Hematopoietic multipotent progenitor cell treated with erythropoietin and hydrocortisone succinate and interleukin-3 and kit ligand, for 15 days (in vitro differentiated cells): ENCODE measurements at places on chromosomes 4 and X.

GRCh38 chr4:140367738-140368137 is 5.7 kb upstream of the SCOC start:
- no peak for DNase-seq

GRCh38 chr4:33061727-33062126 is 2341.6 kb downstream of the PCDH7 start:
- DNase-seq = no peak

DNA sequence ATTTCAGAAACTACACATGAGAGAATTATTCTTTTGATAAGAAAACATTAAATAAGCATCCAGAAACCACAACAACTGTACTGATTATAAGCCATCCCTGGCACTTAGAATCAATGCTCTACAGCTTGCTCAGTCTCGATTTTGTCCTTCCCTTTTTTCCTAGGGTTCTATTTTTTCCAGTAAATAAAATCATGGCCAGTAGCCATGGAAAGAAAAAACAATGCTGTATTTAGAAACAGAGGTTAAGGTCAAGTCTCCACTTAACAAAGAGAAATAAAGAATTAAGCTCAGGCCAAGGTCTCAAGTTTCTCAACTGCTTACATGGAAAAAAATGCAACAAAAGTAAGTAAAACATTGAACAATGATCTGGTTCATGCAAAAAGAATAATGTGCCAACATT is 38.7 kb upstream of the GRID2 start:
- DNase-seq = no peak

GRCh38 chrX:150540965-150541364 is 27.5 kb upstream of the MTM1 start:
- DNase-seq = no peak

DNA sequence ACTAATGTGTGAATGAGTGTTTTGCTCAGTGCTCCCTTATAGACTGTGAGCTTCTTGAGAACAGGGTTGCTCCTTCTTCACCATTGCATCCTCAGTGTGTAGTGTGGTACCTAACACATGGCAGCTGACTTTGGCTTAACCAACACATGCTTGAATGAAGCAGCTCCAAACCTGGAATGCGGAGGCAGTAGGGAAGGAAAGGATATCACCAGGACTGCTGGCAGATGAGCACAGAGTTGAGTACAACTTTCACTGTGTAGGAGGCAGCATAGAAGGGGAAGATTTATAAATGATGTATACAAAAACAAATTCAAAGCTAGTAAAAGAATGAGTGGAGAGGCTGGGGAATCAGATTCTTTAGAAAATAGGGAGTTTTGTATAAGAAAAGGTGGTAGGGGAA is 174.3 kb downstream of the SLIT2 start:
- DNase-seq = no peak

- DNase-seq = no peak
Measured at GRCh38 chr4:144820728-144821085, 174.8 kb downstream of the HHIP start.

- DNase-seq = no peak
Measured at GRCh38 chrX:136130931-136131833, 16.2 kb upstream of the FHL1 start.

GRCh38 chrX:134396174-134396573 is 63.8 kb upstream of the HPRT1 start:
- DNase-seq = peak; percentile 42

DNA sequence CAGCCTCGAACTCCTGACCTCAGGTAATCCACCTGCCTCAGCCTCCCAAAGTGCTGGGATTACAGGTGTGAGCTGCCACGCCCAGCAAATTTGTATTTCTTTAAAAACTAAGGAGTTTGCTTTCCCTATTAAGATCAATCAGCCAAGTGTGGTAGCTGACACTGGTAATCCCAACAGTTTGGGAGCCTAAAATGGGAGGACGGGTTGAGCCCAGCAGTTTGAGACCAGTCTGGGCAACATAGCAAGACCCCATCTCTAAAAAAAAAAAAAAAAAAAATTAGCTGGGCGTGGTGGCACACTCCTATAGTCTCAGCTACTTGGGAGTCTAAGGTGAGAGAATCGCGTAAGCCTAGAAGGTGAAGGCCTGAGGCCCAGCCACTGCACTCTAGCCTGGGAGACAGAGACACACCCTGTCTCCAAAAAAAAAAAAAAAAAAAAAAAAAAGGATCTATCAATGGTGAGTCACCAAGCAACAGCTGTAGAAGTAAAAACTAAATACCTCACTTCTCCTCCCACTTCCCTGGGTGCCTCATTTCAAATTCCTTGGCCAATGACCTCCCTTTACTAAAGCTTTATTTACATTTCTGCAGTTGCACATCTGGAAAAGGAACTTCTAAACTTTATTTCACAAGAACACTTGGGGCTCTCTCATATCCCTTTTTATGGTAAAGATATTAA is 54.5 kb downstream of the LDB2 start:
- no peak for DNase-seq

- no peak for DNase-seq
Measured at GRCh38 chr4:128832243-128832625, 22.7 kb downstream of the JADE1 start.

DNA sequence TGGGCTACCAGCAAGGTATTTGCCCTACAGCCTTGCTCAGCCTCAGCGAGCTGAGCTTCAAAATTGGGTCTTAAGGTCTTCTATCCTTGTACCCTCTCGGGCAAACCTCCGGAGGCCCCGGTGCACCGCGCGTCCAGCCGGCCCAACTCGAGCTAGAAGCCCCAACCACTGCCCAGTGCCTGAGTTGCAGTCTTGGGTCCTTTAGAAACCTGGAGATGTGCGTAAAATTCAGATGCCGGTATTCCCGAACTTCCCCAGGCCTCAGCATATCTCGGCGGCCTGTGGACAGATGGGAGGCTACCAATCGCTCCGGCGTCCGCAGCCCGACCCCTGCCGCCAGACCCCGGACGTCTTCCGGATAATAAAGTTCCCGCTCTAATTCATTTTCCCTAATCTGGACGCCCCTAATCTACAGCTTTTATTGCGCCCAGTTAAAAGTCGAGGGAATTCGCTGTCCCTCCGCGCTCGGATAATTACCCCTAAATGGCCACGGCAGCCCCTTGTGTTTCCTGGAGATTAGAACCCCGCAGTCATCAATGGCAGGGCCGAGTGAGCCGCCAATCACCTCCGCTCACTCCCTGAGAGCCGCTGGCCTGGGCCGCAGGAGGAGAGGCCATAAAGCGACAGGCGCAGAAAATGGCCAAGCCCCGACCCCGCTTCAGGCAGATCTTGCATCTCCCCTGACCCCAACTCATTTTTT is 1.5 kb upstream of the MSX1 start:
- no peak for DNase-seq

DNA sequence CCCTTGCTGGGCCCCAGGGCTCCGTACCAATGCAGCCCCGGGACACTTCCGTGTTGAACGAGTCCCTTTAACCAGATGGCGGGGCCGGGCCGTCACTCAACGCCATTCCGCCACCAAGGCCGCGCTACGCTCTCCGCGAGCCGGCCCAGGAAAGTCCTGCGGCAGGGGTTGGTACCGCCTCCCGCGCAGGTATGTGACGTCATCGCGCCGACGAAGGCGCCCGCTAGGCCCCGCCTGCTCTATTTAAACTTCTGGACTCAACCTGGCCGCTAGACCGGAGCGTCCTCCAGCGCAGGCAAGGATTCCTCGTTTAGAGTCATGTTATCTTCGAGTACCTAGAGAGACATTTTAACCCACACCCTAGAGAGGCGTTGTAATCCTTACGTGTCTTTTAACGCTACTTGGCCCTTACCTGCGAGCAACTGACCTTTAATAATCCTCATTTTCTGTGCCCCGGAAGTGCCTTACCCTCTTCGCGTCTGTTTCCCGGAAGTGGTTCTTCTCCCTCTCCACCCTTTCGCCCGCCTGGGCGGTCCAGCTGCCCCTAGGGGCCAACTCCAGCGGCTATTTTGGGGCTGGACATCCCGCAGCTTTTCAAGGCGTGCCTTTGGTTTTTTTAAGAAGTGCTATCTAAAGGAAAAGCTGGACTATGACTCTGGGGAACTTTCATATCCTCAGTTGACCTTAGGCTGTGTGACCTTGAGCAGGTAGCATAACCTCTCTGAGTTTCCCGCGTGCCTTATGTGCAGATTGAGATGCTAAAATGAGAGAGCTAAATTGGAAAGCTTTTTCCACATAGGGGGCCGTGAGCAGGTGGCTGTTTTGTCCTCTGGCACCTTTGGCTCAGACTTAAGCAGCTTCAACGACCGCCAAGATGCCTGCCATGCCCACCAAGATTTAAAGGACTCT is at the start of gene PNPLA4:
Gene PNPLA4, minus strand, starts transcription at position 155 of the 909 bp plus-strand sequence. CDS start 1,294 bp downstream, outside the sequence.
- DNase-seq = peak; percentile 79

DNA sequence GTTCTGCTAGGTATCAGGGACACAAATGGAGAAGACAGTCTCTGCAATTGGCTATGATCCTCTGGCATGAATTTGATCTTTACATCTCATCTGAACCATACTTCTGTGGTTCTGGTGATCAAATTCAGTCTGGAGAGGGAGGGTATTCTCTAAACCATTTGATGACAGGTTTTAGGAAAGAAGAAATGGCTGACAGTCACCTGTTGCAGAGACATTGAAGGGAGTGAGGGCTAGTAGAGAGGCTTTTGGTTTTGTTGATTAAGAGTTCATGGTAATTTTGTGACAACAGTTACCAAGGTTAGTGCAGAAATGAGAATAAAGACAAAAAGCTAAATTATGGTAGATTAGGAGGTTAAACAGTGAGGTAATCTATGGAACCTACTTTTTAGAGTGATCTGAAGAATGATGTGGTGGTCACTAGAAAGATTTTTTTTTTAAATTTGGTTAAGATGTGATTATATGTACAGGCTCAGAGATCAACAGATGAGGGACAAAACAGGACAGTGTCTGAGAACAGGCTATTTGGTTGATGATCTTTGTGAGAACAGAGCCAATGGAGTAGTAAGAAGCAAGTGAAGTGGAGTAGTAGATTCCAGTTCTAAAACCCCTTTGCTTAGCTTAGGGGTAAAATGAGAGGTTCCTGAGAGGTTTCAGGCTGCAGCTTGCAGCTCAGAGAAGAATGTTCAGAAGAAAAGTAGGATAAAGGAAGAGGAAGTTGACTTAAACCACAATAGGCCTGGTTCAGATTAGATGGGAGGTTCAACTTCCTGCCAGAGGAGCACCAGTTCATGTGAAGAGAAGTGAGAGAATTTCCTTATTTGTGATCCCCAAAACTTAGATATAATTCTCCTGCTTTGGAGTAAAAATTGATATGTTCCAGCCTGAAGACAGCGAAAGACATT is 34.7 kb downstream of the VSIG4 start:
- DNase-seq = no peak

- DNase-seq = no peak
Measured at GRCh38 chrX:129529685-129530281, 6.5 kb upstream of the SMARCA1 start.

DNA sequence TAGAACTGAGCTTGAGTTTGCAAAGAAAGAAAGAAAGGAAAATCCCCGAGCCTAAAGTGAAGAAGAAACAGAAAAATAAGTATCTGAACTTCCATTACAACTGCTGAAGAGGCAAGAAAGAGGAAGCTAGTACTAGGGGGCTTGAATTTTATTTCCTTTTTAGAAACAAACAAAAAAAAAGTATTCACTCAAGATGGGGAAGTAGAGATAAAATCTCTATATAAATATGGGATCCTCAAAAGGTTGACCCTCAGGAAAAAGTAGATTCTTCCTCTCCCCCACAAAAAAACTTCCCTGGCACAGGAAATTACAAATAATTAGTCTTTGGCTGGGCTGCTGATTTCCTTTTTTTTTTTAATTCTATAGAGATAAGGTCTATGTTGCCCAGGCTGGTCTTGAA is 16.0 kb downstream of the LRBA start:
- no peak for DNase-seq

DNA sequence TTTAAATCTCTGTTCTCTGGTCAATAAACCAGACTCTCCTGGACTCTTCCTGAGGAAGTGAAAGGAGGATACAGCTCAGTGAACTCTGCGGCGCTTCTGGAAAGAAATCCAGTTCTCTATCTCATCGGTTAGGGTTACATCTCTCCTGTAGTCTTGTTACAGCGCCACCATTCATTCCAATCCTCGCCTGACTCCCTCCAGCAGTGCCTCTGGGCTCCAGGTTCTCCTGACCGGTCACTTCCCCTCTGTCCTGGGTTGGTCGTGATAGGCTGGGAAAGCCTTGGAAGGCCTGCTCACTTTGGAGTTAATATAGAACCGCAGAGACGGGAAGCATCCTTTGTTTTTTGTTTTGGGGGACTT is 97.0 kb upstream of the STOX2 start:
- DNase-seq = no peak

GRCh38 chrX:71099736-71100135 is 4.1 kb downstream of the FOXO4 start:
- DNase-seq = no peak

DNA sequence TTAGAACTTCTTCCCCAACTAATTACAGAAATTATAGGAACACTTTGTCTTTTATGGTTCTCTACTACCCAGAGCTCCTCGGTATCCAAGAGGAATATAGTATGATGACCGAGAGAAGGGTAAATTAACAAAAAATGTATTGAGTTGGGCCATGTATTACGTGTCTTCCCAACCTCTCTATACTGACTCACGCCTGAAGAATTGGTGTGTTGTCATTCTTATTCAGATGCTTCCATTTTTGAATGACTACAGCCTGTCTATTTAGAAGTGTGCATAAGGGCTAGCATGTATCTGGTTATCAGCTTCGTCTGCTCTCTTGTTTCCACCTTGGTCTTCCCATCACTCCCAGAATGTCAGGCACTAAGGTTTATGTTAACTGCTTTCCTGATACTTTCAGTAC is 24.5 kb upstream of the SCD5 start:
- no peak for DNase-seq

DNA sequence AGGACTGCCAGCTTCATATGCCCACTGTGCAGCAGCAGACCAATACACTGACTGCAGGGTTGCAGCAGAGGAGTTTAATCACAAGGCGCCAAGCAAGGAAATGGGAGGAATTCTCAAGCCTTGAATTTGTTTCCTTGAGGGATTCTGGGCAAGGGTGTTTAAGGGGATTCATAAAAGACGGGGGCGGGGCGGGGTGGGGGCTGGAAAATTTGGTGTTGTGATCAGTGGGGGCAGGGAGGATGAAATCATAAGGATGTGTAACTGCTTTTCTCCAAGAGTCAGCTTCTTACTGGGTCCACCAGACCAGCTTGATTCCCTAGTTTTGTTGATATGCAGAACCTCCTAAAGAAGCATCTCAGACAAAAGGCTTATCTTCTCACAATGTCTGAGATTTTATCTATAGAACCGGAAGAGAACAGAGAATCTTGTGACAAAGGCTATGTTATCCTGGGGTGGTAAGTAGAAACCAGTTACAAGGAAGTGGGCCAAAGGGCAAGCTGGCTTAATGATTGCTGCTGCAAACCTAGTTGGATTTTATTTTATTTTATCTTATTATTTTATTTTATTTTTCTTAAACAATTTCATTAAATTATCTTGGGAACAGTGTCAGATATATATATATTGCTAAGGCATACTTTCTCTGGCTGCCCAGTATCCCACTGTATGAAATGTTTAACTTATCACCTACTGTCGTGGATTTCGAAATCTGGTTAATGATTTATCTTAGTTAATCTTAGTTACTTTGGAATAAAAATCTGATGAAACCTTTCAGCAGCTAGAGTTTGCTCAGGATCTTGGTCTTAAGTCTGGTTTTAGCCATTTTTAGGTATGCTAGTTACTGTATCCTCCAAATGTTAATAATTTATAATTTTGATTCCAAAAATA is 276.4 kb downstream of the RPA4 start:
- no peak for DNase-seq

- DNase-seq = peak; percentile 1
Measured at GRCh38 chrX:58025979-58026378, 115.7 kb upstream of the ZXDA start.

- DNase-seq = no peak
Measured at GRCh38 chr4:13238936-13239335, 245.2 kb downstream of the RAB28 start.

GRCh38 chr4:164383358-164384220 is 370.3 kb upstream of the SMIM31 start:
- DNase-seq = no peak

GRCh38 chr4:176735300-176735699 is 57.4 kb downstream of the VEGFC start:
- no peak for DNase-seq
